ENCODE measurements at places on chromosomes 4 and X. TPM values are rescaled to one million over a fixed set of nuclear protein-coding genes. Genes with fewer than 3 reads are reported as not detected.

DNA sequence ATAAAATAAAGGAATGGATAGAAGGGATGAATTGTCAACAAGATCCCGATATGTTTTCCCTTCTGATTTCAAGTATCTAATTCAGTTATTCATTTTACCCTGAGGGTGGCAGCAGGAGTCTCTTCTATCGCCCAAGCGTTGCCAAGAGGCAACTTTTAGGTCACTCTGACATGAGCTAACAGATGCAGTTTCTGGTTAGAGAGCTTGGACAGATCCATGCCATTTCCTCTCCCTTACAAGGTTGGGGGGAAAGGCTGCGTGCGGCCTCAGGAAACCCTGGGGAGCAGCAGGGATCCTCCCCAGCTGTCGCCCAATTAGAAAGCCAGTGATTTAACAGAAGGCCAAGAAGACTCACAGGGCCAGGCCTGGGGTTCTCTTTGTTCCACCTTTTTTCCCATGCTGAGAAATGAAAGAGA, 35.3 kb upstream of the WAS start:
- no peak for DNase-seq

CAPN6 gene
- 0.43 TPM for total RNA-seq

DNA sequence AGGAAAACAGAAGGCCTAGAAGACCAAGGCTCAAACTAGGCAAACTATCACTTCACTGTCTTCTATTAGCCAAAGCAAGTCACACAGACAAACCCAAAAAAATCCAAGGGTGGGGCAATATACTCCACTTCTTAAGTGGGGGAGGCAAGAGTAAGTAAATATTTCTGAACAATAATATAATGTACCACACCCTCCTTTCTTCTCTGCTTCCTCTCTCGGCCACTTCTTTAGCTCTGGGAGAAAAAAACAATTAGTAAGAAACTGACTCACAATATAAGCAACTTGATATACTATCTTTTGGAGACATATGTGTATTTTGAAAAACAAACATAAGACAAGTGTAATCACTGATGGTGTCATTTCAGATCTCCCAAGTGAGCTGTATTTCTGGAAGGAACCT, 14.8 kb downstream of the DCAF8L1 start:
- no peak for DNase-seq

DNA sequence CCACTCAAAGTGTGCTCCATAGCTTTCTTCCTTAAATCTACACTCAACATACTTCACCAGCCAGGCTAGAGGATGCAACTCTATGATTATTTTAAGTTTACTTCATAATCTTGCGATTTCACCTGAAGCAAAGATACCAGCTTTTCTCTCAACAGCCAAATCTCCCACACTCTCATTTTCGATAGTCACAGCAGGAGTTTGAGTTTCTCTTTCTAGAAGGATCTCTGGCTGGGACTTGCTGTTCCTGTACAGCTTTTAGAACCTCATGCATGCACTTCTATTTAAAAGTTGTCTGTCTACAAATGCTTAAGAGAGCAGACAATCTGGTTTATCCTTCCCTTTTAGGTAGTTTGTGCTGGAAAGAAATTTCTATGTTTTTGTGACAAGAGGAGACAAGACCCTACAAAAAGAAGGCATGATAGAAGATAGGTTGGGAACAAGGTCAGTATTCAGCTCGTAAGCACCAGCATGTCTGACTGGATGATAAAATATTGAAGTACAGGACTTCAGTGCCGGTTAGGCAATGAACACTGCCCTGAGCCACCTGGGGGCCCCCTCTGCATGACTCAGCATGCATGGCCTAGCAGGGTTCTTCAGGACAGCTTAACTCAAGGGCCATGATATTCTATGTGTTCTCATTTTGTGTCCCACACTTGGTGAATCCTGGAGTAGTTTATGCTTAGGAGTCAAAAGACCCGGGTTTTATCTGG, 65.6 kb downstream of the ATXN3L start:
- DNase-seq, result peak; percentile 66

ZNF595 gene
- 16.1 TPM for total RNA-seq

GRCh38 chrX:68431836-68432235, 1.5 kb downstream of the OPHN1 start:
- no peak for DNase-seq

GC gene
- not detected for total RNA-seq

- DNase-seq, result no peak
Measured at GRCh38 chr4:164177153-164177552, 576.8 kb upstream of the SMIM31 start.

ZFP92 gene
- 3.4 TPM for total RNA-seq

COX7B2 gene
- total RNA-seq, result not detected

DNA sequence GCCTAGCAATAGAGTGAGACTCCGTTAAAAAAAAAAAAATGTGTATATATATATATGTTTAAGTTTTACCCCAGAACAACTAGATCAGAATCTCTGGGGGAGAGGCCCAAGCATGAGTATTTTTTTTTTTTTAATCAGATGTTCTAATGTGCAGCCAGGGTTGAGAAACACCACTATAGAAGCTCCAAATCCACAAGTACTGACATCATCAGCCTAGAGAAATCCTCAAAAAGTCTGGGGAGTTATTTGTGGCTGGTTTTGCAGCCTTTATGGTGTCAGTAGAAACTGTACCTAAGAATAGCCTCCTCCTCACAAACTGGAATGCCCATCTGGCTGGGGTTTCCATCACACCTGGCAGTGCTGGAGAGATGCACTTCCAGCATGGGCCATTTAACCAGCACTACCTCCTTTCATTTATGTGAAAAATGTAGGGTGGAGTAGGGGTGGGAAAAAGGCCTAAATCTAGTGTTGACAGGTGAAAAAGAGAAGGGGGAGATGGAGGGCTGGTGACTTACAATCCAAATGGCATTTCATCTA, 93.5 kb downstream of the CBLL2 start:
- no peak for DNase-seq

DNA sequence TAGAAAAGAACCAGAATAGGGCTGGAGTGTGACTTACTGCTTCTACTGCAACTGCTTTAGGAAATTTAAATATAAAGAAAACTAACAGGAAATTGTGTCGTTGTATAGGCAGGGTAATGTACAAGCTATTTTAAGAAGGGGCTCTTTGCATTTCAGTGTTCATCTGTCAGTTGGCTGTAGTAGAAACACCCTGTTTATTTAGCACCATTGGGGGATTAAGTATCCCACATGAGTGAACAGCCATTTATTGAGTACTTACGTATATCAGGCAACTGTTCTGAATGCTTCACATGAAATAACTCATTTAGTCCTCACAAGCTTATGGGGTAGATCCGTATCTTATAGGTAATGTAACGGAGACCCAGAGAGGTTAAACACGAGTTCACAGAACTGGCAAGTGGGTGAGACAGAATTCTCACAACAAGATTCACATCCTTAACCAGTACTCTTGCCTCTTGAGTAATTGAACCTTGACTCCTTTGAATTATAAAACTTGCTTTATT, 23.9 kb downstream of the STIM2 start:
- no peak for DNase-seq

DNA sequence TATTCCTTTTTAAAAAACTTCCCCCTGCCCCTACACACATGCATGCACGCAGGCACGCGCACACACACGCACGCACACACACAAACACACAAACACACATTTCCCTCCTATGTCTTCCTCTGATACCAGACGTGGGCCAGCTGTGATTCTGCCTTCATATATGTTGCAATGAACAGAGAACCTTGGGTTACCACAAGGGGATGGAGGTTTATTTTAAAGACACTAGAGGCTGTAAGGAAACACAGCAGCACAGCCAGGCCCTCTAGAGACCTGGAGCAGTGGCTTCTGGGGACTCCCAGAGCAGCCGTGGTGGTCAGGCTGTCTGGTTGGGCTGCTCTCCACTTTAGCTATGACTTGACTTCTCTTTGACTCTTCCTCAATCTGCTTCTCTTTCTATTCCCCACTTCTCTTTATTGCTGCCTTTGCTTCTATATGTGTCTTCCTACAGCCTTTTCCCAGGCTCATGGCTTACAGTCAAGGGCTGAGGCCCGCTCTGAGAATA, 3.2 kb upstream of the TLR10 start:
- peak; percentile 66 for DNase-seq

- peak; percentile 38 for DNase-seq
Measured at GRCh38 chrX:153644356-153645125, 2.5 kb upstream of the DUSP9 start.

MAGEC2 gene
- not detected for total RNA-seq

DNA sequence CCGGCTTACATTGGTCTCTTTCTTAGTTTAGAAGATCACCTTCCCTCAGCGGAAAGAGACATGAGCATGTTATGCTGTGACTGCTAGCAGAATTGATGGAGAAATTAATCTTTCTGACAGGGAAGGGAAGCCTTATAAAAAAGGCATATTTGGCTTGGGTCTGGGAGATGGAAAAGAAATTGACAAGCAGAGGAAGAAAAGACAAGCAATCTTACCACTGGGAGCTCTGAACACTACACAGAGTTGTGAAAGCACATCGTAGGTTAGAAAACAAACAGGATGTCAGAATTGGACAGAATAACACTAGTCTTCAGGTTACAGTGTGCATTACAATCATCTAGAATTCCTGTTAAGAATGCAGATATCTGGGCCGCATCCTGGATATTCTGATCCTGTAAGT, 1493.8 kb upstream of the IGFBP7 start:
- no peak for DNase-seq

DNA sequence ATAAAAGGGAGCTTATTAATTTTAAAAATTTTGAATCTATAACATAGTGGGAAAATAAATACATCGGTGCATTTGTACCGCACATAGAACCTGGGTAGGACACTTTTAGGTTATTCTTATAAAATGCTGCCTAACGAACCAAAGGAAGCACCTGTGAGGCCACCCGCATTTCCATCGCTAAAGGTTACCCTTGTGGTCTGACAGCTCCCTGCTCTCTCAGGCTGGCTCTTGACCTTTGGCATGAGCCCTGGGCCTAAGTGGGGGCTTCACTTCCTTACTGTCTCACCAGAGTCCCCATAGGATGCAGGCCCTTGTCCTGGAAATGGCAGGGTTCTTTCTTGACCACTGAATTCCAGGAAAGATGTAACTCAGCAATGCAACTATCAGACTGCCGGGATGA, 46.0 kb downstream of the HADH start:
- no peak for DNase-seq

- no peak for DNase-seq
Measured at GRCh38 chrX:154800478-154801210, 4.6 kb downstream of the MPP1 start.

SPIN2A gene
- total RNA-seq, result 0.69 TPM

DNA sequence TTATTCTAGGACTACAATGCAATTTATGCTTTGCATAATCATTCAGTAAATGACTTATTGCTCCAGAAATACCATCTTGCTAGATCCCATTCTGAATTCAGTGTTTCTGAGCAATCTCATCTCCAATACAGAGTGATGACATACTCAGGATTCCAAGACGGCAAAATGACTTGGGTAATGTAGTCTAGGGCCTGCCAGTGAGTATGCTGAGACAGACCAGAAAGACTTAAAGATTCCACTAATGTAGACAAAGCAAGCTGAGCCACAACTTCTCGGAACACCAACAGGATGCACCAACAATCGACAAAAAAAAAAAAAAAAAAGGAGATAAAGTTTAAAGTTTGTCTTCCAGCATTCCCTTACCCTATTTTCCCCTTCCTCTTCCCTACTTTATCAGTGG, 919 bp upstream of the SEC24B start:
- no peak for DNase-seq

TMEM156 gene
- total RNA-seq, result 1.2 TPM

DNA sequence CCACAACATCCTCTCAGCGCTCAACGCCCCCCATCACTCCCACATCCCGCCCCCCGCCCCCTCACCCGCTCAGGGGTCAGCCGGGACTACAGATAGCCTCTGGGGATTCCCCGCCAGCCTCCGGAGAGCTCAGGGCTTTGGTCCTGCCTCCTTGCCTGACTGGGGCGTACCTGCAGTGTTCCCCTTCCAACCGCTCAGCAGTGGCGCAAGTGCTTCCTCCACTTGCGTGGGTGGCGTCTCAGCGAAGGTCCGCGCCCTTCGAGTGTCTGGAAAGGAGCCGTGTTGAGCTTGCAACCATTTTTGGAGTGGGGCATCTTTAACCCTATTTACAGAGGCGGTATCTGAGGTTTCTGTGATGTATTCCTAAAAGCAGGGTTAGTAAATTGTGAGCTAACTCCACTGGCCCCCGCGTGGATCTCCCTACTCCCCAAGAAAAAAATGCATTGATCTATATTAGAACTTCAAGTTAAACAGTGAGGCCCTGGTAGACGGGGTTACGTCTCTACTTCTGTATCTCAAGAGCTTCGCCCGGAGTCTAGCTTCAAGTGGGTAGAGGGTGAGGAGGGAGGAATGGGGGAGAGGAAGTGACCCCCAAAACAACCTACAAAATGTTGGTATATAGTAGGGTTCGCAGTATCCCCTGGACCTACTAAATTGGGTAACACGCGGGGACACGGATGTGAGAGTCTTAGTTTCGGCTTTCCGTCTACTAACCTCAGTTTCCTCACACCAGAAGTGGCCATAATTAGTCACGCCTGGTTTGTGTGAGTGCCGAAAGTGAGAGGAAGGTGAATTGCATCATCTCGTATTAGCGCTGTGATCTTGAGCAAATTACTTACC, 16.1 kb downstream of the NKX3-2 start:
- no peak for DNase-seq

CFI gene
- 61.0 TPM for total RNA-seq

DNA sequence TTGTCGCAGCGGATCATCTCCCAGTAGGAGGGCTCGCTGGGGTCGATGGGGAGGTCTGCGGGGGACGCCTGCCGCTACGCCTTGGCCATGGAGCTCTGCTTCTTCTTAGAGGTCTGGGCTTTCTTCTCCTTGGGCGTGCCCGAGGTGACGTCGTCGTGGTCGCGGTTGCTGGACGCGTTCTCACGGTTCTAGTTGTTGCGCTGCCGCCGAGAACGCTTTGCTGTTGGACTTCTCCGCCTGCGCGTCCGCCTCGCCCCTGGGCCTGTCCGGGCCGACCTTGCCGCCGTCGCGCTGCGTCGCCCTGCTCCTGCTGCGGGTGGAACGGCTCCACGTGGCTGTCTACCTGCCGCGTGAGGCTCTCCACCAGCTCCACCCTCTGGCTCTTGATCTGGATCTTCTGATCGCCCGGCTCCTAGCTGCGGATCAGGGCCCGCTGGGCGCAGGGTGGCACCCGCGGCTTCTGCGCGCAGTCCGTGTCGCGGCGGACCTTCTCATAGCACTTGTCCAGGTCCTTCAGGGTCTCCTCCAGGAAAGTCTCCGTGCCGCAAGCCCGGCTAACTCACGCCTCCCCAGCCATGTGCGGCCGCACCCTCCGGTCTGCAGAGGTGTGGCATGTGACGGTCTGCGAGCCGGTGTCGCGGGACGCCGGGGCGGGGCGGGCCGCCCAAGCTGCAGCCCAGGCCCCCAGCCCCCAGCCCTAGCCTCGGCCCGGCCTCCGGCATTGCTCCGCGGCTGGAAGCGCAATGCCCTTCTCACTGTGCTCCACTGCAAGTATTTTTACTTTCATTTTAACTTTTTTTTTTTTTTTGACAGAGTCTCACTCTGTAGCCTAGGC, 40.5 kb upstream of the OGT start:
- peak; percentile 77 for DNase-seq

GRCh38 chr4:186144946-186145569, 40.6 kb downstream of the FAM149A start:
- DNase-seq, result peak; percentile 78
